Cardiac muscle cell (in vitro differentiated cells and primary cell): ENCODE measurements at places on chromosomes 2 and 18. TPM values are rescaled to one million over a fixed set of nuclear protein-coding genes. Genes with fewer than 3 reads are reported as not detected.

HOXD3 gene
- 0.12 TPM in 1 of 2 replicates, not detected in the other for total RNA-seq

DNA sequence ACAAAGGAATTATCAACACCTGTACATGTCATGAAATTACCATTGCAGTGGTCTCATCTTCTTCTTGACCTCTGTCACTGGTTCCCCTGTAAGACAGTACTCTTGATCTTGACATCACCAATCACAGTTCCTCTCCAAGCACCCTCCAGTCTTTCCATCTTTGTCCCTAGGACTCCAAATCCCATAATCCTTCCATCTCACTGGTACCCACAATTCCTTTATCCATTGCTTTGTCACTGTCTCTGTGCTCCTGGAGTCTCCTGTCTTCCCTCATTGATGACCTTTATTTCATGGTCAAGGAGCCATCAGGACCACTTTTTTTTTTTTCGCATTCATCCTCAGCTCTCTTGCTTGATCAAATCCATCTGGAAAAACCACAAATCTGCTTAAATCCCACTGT is 56.7 kb downstream of the COL4A3 start:
- no peaks in the 10 kb centered on the region for H3K36me3 ChIP-seq
- DNase-seq, result no peak
- no peak overlapping the region for H3K27ac ChIP-seq
- no peaks in the 10 kb centered on the region for H3K4me1 ChIP-seq

DNA sequence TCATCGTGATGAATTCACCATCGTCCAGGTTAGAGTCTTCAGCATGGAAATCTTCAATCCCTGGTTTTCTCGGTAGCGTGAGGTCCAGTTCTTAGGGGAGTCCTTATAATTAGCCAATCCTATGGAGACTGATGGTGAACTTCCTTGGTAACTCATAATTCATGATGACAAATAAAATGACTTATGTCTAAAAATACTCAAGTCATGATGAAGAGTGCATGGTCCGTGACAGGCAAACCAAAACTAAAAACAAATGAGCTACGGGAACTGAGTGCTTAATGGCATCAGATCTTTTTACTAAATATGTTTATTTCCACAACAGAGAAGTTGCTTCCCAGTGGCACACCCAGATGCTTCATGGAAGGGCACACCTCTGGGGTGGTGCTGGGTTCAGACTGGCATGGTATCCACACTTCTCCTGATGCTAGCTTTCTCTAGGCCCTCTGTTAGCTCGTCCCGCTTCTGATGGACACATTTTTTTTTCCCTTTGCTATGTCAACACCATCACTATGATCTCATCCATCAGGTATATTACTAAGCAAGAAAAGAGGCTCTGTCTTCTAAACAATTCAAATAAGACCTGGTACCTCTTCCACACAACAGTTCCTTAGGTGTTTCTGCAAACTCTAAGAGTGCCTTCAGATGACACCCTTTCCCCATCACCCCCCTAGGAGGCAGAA is 92.8 kb upstream of the NEDD4L start:
- no peaks in the 10 kb centered on the region for H3K36me3 ChIP-seq
- peaks cover 6% of the 10 kb centered on the region for H3K27me3 ChIP-seq
- no peaks in the 10 kb centered on the region for H3K4me1 ChIP-seq
- no peak overlapping the region for H3K27ac ChIP-seq
- no peak overlapping the region for H3K4me3 ChIP-seq

DNA sequence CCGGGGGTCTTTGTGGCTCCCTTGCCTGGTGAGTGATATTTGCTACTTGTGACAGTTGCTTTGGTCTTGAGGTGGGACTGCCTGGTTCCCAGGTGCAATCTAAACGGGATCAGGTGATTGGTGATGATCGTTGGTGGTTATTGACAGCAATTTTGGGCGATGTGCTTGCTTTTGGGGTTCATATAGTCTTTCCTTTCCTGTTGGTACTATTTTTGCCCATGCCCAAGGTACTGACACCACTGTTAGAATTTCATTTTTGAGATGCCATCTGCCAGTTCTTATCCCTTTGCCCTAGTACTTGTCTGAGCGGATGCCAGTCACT is 573 bp downstream of the WDR7 start:
- peaks cover 10% of the 10 kb centered on the region for H3K4me1 ChIP-seq
- H3K27ac ChIP-seq, result peak overlapping the region; percentile 69
- no peaks in the 10 kb centered on the region for H3K27me3 ChIP-seq
- peak overlapping the region; percentile 78 for H3K4me3 ChIP-seq
- DNase-seq, result no peak
- H3K36me3 ChIP-seq, result no peaks in the 10 kb centered on the region

- H3K4me1 ChIP-seq, result peaks cover 8% of the 10 kb centered on the region
- DNase-seq, result no peak
- no peaks in the 10 kb centered on the region for H3K36me3 ChIP-seq
Measured at GRCh38 chr2:136245211-136245610, 127.3 kb upstream of the CXCR4 start.

GRCh38 chr2:199378948-199379650 is 78.6 kb downstream of the SATB2 start:
- DNase-seq, result no peak
- H3K27me3 ChIP-seq, result no peaks in the 10 kb centered on the region
- H3K4me1 ChIP-seq, result no peaks in the 10 kb centered on the region
- no peak overlapping the region for H3K27ac ChIP-seq
- H3K36me3 ChIP-seq, result no peaks in the 10 kb centered on the region

GRCh38 chr18:58605027-58606020 is 23.6 kb downstream of the ALPK2 start:
- H3K27ac ChIP-seq, result peak overlapping the region; percentile 90
- peaks cover 72% of the 10 kb centered on the region for H3K36me3 ChIP-seq
- DNase-seq, result peak; percentile 72
- H3K27me3 ChIP-seq, result no peaks in the 10 kb centered on the region
- no peak overlapping the region for H3K4me3 ChIP-seq

C2orf66 gene
- 0.27 TPM in 1 of 2 replicates, not detected in the other for total RNA-seq

- DNase-seq, result no peak
- no peaks in the 10 kb centered on the region for H3K4me1 ChIP-seq
- no peaks in the 10 kb centered on the region for H3K27me3 ChIP-seq
Measured at GRCh38 chr18:10590412-10590811, 64.6 kb downstream of the NAPG start.

NETO1 gene
- 3.6 and 4.1 TPM in 2 replicates for total RNA-seq

DNA sequence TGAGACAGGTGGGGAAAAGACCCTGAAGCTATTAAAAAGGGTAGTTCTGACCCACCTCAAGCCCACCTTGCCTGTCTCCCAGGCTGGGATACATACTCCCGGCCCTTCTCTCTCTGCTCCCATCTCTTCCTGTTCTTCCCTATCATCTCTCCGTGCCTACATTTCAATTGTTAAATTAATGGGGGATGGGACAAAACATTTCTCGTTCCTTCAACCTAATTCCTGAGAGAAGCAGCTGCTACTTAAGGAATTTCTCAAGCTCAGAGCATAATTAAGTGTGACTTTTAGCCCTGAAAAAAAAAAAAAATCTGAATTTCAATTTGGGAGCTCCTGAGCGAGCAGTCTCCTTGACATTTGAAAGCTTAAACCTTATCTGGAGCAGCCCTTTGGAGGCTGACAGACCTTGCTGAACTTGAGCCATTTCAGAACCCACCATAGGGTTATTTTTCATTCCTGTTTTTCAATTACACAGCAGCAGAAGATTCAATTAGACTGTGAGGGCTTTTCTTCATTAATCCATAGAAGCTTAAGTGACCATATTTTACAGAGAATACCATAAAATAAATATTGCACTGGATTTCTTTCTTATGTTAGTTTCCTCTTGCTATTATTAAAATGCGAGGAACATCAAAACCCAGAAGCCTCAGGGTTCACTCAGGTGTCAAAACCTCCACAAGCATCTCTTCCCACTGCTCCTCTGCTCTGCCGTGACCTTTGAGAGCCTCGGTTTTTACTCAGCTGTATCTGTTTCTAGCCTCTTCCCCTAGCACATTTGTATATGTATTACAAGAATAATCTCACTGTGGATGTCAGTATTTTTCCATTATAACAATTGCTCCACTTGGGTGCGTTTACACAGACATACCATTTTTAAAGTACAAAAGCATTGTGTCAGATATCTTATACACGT is 125.7 kb downstream of the B3GNT2 start:
- DNase-seq, result no peak
- H3K27ac ChIP-seq, result peak overlapping the region; percentile 39
- H3K4me1 ChIP-seq, result peaks cover 17% of the 10 kb centered on the region
- no peaks in the 10 kb centered on the region for H3K27me3 ChIP-seq
- H3K36me3 ChIP-seq, result no peaks in the 10 kb centered on the region

G6PC2 gene
- total RNA-seq, result not detected in 2 replicates

IL1B gene
- not detected in 2 replicates for total RNA-seq

DNA sequence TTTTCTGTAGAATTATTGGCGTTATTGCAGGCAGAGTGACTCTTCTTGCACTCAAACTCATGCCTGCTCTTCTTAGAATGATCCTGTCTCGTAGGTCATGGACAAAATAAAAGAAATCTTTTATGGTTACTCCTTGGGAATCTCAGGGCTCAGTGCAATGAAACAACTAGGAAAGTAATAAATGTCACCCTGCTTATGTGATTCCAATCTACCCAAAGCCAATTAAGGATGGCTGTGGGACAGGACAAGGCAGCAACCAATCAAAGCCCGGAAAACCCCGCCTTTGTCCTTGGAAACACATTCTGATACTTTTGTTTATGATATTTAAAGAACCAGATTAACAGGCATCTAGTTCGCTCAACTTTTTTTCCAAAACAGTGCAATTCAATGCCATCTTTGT is 53.0 kb downstream of the GRB14 start:
- H3K4me3 ChIP-seq, result no peak overlapping the region
- H3K27ac ChIP-seq, result no peak overlapping the region
- no peak for DNase-seq
- H3K27me3 ChIP-seq, result no peaks in the 10 kb centered on the region
- no peaks in the 10 kb centered on the region for H3K36me3 ChIP-seq

DNA sequence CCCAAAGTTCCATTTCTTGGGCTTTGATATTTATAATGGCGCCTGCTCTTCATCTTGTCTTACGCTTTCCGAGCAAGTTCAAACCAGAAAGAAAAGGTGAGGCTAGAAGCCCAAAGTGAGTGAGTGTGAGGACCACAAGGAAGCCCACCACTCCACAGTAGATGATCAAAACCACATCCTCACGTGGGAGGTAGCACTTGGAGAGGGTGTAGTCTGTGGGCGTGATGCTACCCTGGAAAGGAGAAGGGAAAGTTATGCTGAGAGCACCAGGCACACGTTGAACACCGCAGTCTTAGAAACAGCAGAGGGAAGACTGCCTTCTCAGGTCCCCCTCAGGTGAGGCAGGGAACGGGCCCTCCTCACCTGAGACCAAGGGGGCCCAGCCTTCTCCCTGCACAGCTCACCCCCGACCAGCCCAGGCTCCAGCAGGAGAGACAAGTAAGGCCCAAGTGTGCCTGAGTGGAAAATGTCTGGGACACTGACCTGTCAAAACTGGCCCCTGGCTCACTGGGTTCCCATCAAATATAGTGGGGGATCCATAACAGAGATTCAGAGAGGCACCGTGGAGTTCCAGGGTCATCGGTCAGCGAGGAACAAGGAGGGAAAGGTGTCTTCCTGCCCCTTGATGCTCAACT is 23.6 kb downstream of the MPPE1 start:
- no peaks in the 10 kb centered on the region for H3K27me3 ChIP-seq
- H3K36me3 ChIP-seq, result peaks cover 4% of the 10 kb centered on the region
- no peaks in the 10 kb centered on the region for H3K4me1 ChIP-seq
- H3K27ac ChIP-seq, result no peak overlapping the region

GRCh38 chr2:101559551-101559950 is 84.6 kb upstream of the RFX8 start:
- no peaks in the 10 kb centered on the region for H3K36me3 ChIP-seq
- peak overlapping the region; percentile 34 for H3K27ac ChIP-seq
- no peak overlapping the region for H3K4me3 ChIP-seq
- peaks cover 9% of the 10 kb centered on the region for H3K4me1 ChIP-seq
- no peaks in the 10 kb centered on the region for H3K27me3 ChIP-seq

DNA sequence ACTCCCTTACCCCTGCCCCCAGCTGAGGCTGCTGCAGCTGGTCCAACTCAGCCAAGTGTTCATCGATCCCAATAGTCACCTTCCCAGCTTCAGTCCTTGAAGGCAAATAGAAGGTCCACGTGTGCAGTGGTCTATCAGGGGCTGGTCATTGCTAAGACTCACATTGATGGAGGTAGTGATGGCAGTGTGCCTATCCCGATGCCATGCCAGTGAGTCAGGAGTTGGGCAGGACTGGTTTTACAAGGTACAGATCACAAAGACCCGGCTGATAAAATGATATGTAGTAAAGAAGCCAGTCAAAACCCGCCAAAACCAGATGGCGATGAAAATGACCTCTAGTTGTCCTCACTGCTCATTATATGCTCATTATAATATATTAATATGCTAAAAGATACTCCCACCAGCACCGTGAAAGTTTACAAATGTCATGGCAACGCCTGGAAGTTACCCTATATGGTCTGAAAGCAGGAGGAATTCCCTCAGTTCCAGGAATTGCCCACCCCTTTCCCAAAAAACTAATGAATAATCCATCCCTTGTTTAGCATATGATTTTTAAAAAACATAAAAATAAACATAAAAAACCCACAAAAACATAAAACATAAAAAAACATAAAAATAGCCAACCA is 2.9 kb upstream of the C2orf80 start:
- H3K27me3 ChIP-seq, result no peaks in the 10 kb centered on the region
- H3K36me3 ChIP-seq, result no peaks in the 10 kb centered on the region
- H3K4me3 ChIP-seq, result no peak overlapping the region

- DNase-seq, result no peak
- H3K4me1 ChIP-seq, result peaks cover 14% of the 10 kb centered on the region
- peak overlapping the region; percentile 25 for H3K4me3 ChIP-seq
- no peaks in the 10 kb centered on the region for H3K36me3 ChIP-seq
Measured at GRCh38 chr2:187446711-187447110, 1.3 kb downstream of the CALCRL start.

DNA sequence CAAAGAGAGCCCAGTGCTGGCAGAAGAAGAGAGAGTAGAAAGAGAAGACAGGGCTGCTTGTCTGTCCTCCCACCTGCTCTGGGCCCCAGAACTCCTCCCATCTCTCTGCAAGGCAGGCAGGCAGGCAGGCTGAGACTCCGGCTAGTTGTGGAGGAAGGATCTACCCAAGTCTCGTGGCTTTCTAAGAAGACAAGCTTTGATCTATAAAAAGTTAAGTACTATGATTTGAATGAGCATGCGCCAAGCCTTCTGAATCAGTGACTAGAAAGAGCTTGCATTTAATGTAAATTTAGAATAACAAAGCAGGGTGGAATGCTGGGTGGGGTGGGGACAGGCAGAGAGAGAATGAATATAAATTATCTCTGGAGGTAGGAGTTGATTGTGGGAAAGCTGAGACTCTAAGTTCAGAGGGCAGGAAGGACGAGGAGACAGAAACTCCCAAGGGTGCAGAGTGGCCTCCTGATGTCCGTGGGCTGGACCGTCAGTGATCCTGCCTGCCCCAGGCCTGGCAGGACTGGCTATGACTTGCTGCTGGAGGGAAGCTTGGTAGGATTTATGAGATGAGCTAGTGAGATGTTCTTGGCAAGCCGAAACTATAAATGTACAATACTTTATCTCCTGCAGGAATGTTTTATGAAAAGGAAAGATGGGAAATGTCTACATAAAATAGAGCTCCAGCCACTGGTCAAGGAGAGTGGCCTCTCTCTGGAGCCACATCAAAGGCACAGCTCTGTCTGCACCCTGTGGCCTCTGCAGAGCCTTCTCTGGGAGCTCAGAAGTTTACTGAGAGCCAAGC is 447.5 kb downstream of the TNS1 start:
- H3K27me3 ChIP-seq, result no peaks in the 10 kb centered on the region
- H3K4me1 ChIP-seq, result peaks cover 11% of the 10 kb centered on the region
- no peak overlapping the region for H3K4me3 ChIP-seq

VSNL1 gene
- total RNA-seq, result 3.9 and 4.1 TPM in 2 replicates

LINC00305 gene
- total RNA-seq, result 0.21 TPM in 1 of 2 replicates, not detected in the other

GRCh38 chr2:199118673-199119112 is 339.0 kb downstream of the SATB2 start:
- no peaks in the 10 kb centered on the region for H3K4me1 ChIP-seq
- no peak overlapping the region for H3K27ac ChIP-seq
- no peaks in the 10 kb centered on the region for H3K36me3 ChIP-seq
- H3K27me3 ChIP-seq, result no peaks in the 10 kb centered on the region
- no peak overlapping the region for H3K4me3 ChIP-seq
- no peak for DNase-seq

UCN gene
- 6.6 and 14.8 TPM in 2 replicates for total RNA-seq
